Activated CD4-positive, alpha-beta memory T cell treated with anti-CD3 and anti-CD28 coated beads for 36 hours (primary cell): ENCODE measurements at places on chromosomes 6 and 20. TPM values are rescaled to one million over a fixed set of nuclear protein-coding genes. Genes with fewer than 3 reads are reported as not detected.
A peak's percentile ranks its signal among the peaks of the same experiment; 100 is the strongest.

DNA sequence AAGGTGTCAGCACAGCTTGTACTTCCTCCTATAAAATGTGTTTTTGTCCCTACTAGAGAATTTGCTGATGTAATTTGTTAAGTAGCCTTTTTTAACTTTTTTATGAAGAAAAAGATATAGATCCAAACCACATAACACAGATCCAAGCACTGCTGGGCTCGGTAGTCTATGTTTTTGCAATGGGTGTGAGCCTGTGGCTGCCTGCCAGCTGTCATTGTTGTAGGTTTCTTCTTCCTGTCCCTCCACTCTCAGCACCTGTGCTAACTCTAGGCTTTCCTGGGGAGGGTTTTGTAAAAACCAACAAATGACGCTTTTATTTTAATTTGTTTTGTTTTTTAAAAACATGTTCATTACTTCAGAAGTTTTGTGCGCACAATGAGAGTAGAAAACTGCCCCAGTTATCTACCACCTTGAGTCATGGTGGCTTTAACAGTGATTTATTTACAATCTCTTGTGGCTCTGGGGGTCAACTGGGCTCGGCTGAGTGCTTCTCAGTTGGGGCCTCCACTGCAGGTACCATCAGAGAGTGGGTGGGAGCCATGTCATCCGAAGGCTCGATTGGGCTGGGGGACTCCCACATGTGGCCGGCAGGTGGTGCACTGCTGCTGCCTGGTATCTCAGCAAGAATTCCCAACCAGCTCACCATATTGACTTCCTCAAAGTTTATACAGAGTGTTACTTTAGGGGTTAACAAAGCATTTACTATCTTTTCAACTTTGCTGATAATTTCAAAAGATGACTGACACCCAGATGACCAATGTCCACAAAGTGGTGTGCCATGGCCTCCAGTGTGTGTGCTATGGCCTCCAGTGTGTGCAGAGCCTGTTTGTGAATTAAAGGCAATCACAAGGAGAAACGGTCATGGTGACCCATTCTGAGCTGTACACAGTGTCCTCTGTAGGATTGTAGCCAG, 3.0 kb upstream of the CCR6 start:
- DNase-seq = peak; percentile 55
- H3K4me3 ChIP-seq = no peak overlapping the region
- H3K27ac ChIP-seq = peak overlapping the region; percentile 72
- peaks cover 86% of the 10 kb centered on the region for H3K4me1 ChIP-seq

DNA sequence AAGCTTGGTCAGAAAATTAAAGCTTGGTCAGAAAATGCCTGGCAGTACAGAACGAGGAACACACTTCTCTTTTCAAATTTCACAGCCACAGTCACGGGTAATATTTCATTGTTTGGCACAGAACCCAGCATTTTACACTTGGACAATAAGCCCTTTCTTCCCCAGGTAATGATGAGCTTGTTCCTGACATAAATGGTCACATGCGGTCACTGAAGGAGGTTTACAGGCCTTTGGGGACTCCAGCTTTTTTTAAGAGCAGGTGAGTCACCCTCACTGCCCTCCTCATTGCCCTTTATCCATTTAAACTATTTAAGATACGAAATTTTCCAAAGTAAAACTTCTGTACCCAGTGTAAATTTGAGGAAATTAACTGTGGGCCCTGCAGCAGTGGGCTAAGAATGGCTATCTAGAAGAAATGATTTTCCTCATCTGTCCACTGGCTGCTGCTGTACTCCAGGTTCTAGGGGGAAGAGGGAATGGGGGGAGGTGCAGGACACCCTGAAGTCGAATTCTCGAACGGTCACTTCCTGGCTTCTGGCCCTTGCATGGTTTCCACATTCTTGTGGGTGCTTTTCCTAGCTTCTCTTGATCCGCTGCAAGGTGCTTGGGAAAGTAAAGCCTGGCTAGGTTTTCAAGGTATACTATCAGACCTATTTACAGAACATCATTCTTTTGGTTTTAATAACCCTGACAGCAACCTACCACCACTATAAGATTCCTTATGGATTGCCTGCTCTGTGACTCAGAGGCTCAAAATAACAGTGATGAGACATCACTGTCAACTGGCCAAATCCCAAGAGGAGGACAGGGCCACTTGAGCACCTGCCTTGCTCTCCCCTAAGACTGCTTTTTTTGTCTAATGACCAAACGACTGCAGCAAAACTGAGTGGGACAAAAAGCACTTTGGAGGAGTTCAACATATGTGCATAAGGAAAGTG, 75.8 kb downstream of the PREP start:
- no peak overlapping the region for H3K27ac ChIP-seq
- DNase-seq = no peak
- H3K4me1 ChIP-seq = peaks cover 5% of the 10 kb centered on the region
- peaks cover 50% of the 10 kb centered on the region for H3K36me3 ChIP-seq
- H3K27me3 ChIP-seq = no peaks in the 10 kb centered on the region
- H3K4me3 ChIP-seq = no peak overlapping the region

- H3K4me3 ChIP-seq = peak overlapping the region; percentile 76
- H3K27me3 ChIP-seq = no peaks in the 10 kb centered on the region
- H3K36me3 ChIP-seq = peaks cover 24% of the 10 kb centered on the region
- H3K4me1 ChIP-seq = peaks cover 52% of the 10 kb centered on the region
- peak overlapping the region; percentile 83 for H3K27ac ChIP-seq
These were observed 2.3 kb downstream of the SAMD10 start for GRCh38 chr20:63976980-63977738.

DNA sequence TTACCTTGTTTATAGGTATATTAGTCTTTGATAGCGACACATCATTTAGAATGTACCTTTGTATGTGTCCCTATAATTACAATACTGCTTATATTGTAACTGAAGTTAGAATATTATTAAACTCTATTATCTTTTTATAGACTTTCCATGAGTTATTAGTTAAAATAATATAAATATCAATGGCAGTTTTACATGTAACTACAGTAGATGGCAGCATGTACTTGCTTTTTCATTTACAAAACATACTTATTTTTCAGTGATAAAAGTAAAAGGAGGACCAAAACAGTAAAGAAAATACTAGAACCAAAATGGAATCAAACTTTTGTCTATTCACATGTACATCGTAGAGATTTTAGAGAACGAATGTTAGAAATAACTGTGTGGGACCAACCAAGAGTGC, 364.3 kb downstream of the RIMS1 start:
- H3K27ac ChIP-seq = no peak overlapping the region
- H3K4me1 ChIP-seq = no peaks in the 10 kb centered on the region

Gene FAM83C
- not detected for total RNA-seq

Gene RBBP8NL
- not detected for total RNA-seq
